Large intestine (tissue), 12 donors: ENCODE measurements at places on chromosomes 1 and 21. TPM values are rescaled to one million over a fixed set of nuclear protein-coding genes. Genes with fewer than 3 reads are reported as not detected.

SYNJ1 gene
- 11.8 TPM for polyA plus RNA-seq

DNA sequence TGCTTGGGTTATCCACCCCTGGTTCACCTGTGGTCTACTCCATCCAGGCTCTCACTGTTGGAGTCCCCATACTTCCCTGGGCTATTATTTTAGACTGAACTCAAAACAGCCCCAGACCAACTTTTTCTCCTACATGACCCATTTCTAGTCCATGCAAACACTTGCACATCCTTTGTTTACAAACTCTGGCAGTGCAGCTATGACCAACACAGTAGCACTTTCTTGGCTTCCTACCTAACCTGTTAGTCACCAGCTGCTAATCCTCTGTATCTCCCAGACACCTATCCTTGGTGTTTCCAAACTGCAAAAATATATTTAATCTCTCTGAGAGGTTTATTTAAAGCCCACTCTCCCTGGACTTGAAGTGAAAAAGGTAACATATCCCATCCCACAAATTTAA lies 90.8 kb downstream of the DDAH1 start:
- no peak for DNase-seq

TFAP2E gene
- 1.9 TPM for polyA plus RNA-seq

DNA sequence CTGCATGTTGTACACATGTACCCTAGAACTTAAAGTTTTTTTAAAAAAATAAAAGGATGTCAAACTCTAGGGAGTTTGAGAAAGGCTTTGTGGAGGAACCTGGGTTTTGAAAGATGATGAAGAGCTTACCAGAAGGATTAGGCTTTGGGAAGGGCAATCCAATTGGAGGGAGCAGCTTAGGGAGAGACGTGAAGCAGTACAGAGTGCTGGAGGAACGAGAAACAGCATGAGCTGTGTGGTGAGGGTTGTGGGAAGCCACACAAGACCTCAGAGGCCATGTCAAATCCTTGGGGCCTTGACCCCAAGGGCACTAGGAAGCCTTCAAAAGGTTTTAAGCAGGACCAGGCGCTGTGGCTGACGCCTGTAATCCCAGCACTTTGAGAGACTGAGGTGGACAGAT lies 8.4 kb upstream of the KPNA6 start:
- no peak for DNase-seq

TRMT13 gene
- polyA plus RNA-seq = 31.1 TPM

GRCh38 chr1:226001963-226002666 lies 3.0 kb upstream of the SDE2 start:
- peak; percentile 68 for DNase-seq

- no peak for DNase-seq
These were observed 40.1 kb upstream of the SLC5A9 start for GRCh38 chr1:48182439-48182838.

SEC16B gene
- polyA plus RNA-seq = 23.7 TPM

- DNase-seq = peak; percentile 52
These were observed 151.1 kb upstream of the DPT start for GRCh38 chr1:168879896-168880734.

C1orf116 gene
- polyA plus RNA-seq = 45.7 TPM

DNA sequence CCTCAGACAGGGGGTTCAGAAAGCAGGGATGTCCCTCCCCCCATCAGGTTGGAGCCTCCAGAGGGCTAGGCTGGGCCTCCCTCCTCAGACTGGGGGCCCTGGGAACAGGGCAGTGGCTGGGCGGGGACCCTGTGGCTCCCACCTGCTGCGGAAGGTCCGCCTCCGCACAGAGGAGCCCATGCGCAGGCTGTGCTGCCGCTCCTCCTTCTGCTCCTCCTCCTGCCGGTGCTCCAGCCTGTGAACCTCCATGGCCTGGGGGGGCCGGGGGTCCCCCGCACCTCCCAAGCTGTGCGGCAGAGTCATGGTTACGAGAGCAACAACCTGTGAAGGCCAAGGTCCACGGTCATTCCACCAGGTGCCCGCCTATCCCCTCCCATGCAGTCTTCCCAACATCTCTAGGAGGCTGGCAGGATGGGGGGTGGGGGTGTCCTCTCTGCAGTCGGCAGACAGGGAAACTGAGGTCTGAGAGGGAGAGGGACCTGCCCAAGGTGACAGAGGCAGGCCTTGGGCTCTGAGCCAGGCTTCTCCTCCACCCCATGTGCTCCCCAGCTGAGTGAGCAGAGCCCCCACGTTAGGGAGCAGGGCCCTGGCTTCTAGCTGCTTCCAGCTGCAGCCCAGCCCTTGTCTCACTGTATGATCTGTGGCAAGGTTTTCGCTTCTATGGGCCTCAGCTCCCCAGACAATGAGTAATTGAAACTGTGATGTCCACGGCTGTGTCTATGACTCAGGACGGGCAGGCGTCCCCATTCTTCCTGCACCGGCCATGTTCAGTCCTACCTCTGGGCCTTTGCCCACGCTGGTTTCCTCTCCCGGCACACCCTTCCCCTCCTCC lies 3.4 kb downstream of the MYOM3 start:
- peak; percentile 98 for DNase-seq

GRCh38 chr1:94819238-94819944 lies 766 bp upstream of the SLC44A3 start:
- DNase-seq = peak; percentile 65

GRCh38 chr1:205247130-205247921 lies 19.6 kb downstream of the TMCC2 start:
- no peak for DNase-seq

DNA sequence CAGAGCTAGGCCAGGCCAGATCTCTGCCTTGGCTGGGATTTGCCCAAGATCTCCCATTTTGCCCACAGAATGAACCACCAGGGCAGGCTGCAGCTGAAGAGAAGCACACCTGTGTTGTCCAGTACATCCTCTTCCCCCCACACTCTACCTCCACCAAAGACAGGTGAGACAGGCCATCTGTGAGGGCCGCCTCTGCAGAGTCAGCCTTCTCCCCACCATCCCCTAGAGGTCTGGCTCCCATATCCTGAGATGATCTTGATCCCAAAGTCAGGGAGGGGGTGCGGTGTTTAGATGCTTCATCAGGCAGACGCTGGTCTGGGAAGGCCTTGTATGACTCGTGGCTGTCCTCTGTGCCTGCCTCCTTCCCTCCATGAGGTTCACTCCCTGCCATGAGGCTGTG lies 28.7 kb downstream of the HYI start:
- no peak for DNase-seq

ABCA4 gene
- 5.3 TPM for polyA plus RNA-seq

GRCh38 chr1:202291001-202291400 lies 50.7 kb downstream of the UBE2T start:
- DNase-seq = peak; percentile 19

GRCh38 chr1:81398041-81398440 lies 402.7 kb upstream of the ADGRL2 start:
- no peak for DNase-seq

OTUD3 gene
- polyA plus RNA-seq = 27.7 TPM
